ENCODE measurements at places on chromosomes 7 and 10.

DNA sequence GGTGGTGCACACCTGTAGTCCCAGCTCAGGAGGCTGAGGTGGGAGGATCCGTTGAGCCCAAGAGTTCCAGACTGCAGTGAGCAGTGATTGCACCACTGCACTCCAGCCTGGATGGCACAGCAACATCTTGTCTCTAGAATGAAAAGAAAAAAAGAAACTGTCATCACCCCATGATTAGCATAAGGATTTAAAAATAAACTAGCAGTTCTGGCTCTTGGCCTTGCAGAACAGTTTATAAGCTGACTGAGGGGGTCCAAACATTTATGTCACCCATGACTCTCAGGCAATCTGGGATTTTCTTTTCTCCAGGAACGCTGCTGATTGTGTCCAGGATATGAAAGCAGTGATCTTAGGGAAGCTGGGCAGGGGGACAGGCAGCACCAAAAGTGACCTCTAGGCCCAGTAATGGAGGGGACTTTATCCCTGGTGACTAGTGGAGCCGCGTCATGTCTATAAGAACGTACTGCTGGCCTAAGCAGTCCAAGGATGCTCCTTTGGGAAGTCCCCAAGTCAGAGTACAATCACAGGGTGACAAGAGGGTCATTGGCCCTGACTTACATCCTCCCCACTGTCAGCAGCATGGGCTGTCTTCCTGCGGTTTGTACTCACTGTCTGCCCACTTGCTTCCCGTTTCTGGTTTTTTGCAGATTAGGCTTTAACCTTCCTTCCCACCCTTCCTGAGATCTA lies 177.4 kb downstream of the ARHGAP12 start:
- DNase-seq, result no peak

DNA sequence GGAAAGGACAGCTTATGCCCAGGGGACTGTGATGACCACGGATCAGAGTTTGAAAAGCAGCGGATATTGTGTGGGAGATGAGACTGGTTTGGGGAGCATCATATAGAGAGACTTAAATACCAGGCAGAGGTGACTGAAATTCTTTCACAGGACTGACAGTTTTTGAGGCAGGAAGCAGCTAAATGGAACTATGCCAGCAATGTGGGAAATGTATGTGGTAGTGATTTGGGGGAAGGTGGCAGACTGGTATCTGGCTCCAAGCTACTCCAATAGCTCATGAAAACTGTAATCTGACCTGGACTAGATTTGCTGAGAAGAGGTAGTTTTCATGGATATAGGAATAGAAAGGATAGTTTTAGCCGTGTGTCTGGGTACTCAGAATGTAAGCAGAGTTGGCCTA lies 592.6 kb downstream of the REEP3 start:
- DNase-seq, result no peak

GRCh38 chr10:10110844-10111490 lies 906.7 kb upstream of the CELF2 start:
- no peak for DNase-seq

- no peak for DNase-seq
Measured at GRCh38 chr10:130989670-130990232, 321.8 kb downstream of the TCERG1L start.

DNA sequence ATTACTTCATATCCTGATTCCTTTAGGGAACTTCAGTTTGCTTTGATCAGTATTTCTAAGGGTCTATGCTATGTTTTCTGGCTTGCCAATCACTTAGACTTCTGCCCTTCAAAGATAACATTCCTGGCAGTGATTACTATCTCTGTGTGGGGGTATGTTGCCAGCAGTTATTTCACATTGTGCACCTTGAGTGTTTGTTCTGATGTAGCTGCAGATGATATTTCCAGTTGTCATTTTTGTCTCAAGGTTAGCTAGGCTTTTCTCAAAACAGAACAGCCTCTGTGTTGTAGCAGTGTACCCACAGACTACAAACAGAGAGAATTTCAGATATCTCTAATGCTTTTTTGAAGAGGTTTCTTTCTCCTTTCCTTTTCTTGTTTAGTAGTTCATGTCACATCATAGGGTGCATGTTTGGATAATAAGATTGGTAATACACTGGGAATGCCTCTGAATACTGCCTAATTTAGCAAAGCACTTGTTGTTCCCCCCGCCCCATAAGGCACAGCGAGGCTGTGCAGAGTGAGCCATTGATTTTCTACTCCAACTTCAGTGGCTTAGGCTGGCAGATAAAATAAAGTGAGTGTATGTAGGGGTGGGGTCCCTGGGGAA lies 134.7 kb upstream of the AGR3 start:
- DNase-seq, result no peak

DNA sequence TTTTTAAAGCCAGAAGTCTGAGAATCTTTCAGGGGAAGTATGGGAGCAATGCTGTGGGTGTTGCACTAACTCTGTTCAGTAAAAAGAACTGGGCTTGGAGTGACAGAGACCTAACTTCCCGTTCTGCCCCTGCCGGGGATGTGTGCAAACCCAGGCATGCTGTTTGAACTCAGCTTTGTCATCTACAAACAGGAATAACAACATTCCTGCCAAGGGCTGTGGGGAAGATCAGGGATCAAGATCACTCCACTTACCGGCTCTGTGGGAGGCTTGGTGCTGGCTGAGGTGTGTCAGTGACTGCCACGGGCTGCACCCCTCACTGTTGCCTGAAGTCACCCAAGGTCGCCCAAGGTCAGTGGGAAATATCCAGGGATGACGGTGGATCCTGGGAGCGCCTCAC lies 23.1 kb upstream of the DRGX start:
- no peak for DNase-seq

- no peak for DNase-seq
Measured at GRCh38 chr10:89985446-89985845, 284.1 kb downstream of the KIF20B start.

GRCh38 chr10:18681366-18681765 lies 22.1 kb downstream of the ARL5B start:
- DNase-seq, result no peak
